ENCODE measurements at places on chromosomes 4 and X. TPM values are rescaled to one million over a fixed set of nuclear protein-coding genes. Genes with fewer than 3 reads are reported as not detected.

GRCh38 chr4:86530183-86530582 is 63.9 kb upstream of the PTPN13 start:
- DNase-seq, result no peak

- DNase-seq, result no peak
Observed at GRCh38 chr4:5772528-5773270, 61.7 kb downstream of the EVC start.

GRCh38 chr4:165079476-165079875 is 25.8 kb downstream of the TRIM75 start:
- DNase-seq, result peak; percentile 38

GRCh38 chrX:24117258-24117657 is 32.3 kb upstream of the ZFX start:
- DNase-seq, result peak; percentile 26

Gene CTAG1A
- not detected for total RNA-seq

Gene DCHS2
- 14.2 TPM for total RNA-seq

Gene SPIN4
- 2.3 TPM for total RNA-seq

Gene CT45A5
- total RNA-seq, result not detected

Gene MAML3
- total RNA-seq, result 13.9 TPM

Gene SERTM2
- total RNA-seq, result 0.06 TPM

Gene STPG2
- 2.2 TPM for total RNA-seq

Data from mucosa of gallbladder (tissue), 1 donor.